ENCODE measurements at places on chromosomes 5 and 9. TPM values are rescaled to one million over a fixed set of nuclear protein-coding genes. Genes with fewer than 3 reads are reported as not detected.

- ATAC-seq, result no peak
These were observed 84.3 kb upstream of the MELK start for GRCh38 chr9:36488389-36488756.

DNA sequence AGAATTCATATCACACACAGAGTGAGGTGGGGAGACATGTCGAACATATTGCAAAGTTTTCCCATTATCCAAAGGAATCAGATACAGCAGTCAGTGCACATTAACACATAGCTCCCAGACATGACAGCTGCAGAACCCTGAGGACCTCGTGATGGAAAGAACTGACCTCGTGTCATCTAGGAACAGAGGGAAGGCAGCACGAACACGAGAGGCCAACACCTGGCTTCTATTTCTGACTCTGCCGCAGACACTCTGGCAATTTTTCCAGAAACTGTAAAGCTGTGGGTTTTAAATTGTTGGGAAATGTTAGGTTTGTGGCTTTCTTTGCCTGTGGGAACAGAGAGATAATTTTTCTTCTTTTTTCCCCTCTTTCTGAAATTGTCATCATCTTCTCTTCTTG lies 315.0 kb upstream of the PIK3R1 start:
- ATAC-seq, result no peak

DNA sequence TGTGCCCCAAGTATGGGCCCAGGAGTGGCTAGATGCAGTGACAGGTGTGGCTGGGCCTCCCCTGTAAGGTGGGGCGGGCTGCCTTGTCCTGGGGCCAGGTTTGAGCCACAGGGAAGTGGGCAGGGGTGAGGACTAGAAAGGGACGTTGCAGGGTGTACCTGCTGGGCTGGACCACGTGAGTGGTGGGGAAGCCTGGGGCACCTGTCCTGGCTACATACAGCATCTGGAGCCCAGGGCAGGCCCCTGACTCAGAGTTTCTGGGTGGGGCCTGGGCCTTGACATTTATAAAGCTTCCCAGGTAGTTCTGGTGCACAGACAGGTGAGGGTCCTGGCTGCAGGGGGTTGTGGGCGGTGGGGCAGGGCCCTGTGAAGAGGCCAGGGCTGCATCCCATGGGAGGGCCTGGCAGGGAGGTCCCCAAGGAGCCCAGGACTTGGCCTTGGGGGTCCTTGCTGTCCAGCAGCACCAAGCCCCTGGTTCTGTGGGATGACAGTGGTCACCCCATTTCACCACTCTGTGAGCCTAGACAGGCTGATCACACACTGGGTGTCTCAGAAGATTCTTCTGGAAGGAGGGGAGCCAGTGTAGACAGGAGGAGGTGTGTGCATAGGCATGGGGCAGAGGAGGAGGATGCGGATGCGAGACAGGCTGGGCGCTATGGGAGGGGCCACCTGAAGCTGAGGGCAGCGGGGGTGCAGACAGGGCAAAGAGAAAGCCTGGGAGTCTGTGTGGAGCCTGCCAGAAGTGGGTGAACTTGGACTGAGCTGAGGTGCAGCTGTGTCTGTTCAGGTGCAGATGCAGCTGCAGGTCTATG lies 94.0 kb downstream of the PHF2 start:
- ATAC-seq, result peak; percentile 50

DNA sequence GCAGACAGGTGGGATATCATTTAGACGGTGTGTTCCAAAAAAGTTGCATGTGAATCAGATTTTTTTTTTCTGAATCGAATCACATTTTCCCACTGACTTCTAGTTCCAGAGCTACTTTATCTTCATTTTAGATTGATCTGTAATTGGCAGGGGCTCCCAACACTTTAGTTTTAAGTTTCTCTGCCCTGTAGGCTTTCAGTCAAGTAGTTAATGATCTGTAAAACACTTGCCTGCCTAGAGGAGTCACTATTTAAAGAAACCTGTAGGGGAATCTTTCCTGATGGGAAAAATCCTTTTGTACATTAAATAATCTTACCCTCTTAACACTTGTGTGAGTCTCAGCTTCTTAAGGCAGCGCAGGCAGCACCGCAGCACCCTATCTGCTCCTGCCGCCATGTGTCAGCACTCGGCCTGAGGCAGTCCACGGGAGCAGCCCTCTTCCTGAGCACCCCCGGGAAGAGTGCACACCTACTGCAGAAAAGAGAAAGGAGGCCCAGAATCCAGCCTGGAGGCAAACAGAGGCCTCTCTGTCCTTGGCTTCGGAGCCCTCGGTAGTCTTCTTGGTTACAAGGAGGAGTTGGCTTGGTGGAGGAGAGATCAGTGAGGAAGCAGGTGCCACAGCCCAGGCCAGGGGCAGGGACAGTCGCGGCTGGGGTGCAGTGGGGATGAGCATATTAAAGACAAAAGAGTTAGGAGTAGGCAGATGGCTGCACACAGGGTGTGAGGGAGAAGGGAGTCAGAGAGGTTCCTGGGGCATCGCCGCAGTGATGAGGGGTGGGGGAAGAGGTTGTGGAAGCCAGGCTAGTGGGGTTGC lies 209.3 kb downstream of the GAPVD1 start:
- no peak for ATAC-seq

DNA sequence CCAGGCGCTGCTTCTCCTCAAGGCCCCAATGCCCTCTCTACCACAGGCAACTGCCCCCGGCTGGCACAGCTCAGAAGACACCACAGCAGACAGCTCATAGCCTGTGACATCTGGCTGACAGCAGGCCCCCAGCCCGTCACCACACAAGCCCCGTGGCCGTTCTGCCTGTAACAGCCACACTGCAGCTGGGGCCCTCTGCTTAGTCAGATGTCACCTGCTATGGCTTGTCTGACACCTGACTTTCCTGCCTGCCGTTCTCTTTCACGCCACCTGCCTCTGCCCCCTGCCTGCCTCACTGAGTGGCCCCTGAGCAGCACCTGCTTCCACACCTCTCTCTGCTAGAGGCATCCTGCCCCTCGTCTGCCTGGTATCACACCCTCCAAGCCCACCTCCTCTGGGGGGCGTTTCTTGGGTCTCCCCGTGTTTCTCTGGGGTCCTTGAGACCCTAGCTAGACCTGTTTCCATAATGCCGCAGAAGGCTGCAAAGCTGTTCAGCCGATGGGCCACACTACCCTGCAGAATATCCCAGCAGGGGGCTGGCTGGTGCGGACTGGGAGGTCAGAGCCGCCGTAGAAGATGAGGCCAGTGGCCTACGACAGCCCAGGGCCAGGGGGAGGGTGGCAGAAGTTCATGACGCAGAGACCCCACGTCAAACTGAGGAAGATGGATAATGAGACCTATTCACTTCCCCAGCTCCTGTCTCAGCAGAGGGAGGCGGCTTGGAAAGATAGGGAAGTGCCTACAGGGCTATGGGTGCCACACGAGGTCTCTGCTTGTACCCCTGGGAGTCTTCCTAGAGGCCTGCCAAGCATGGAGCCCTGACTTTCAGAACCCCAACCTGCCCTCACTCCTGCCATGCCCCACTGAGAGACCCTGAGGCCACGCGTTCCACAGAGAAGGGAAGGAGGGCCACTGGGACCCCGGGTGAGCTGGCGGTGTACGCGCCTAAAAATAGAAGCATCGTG lies 95.1 kb downstream of the ZNF354C start:
- ATAC-seq, result no peak

DNA sequence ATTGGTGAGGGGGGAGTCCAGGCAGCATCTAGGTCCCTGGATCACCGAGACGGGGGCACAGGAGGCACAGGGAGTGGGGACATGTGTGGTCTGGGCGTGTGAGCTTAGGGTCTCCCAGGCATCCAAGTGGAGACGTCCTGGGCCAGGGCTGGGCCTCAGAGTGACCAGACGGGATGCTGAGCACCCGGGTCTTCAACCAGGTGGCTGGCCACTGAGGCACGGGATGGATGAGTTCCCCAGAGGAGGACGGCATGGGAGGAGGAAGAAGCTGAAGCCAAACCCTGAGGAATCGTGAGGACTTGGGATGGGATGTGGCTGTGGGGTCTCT lies 88.0 kb downstream of the LMX1B start:
- no peak for ATAC-seq

GRCh38 chr9:95834281-95834907 lies 41.1 kb upstream of the ERCC6L2 start:
- peak; percentile 85 for ATAC-seq

DNA sequence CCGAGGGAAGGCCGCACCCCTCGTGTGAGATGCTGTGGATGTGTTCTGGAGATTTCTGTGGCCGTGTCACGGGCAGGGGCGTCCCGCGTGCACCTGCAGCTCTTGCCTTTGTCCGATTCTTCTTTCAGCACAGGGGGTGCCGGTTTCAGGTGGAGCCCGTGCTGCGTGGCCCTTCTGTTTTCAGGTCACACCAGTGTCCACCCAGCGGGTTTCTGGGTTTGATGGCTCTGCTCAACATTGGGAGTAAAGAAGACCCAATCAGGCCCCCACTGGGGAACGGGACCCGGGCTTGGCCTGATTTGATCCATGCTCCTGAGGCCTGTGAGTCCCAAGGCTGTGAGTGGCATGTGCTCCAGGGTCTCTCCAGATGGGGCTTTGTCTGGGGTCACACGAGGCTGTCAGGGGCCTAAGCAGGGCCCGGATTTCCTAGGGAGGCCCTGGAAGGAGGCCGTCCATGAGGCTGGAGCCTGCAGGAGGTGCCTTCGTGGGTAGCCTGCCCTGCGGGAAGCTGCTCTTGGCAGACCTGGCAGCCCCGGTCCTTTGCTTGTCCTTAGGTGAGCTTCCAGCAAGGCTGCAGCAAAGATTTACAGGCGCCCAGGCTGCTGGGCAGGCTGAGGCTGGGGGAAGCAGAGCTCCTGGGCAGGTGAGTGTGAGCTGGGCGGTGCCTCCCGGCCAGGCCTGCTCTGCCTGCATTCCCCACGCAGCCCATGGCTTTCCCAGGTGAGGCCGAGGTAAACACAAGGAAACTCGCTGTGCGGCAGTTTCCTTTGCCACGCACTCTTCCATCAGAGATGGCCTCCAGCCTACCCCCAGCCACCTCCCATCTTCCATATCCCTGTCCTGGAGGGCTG lies 12.8 kb downstream of the MRPL36 start:
- ATAC-seq, result no peak

GRCh38 chr5:111194925-111195324 lies 29.3 kb upstream of the CAMK4 start:
- ATAC-seq, result no peak

GRCh38 chr5:150804388-150804787 lies 25.8 kb downstream of the SMIM3 start:
- ATAC-seq, result no peak

- ATAC-seq, result no peak
These were observed 95.1 kb downstream of the HRH2 start for GRCh38 chr5:175752826-175753535.

- ATAC-seq, result no peak
These were observed 10.7 kb upstream of the LURAP1L start for GRCh38 chr9:12764150-12764549.

- no peak for ATAC-seq
These were observed 42.2 kb upstream of the ADAMTS2 start for GRCh38 chr5:179387151-179388110.

DNA sequence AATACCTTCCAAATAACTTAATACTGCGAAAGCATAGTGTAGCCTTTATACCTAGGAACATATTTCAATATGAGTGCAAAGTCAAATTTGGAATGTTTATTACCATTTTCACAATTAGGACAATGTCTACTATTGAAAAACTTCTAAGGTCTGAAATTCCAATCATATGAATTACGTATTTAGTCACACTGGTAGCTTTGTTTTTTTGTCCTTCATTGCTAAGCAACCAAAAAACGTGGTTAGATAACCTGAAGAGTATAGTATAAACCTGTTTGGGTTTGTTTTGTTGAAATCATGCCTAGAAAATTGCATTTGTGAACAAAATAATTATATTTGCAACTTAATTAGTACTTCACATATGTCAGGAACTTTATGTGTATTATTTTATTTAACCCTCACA lies 134.2 kb downstream of the FBXO4 start:
- ATAC-seq, result no peak

GRCh38 chr5:76332102-76332501 lies 71.0 kb upstream of the IQGAP2 start:
- peak; percentile 28 for ATAC-seq

DNA sequence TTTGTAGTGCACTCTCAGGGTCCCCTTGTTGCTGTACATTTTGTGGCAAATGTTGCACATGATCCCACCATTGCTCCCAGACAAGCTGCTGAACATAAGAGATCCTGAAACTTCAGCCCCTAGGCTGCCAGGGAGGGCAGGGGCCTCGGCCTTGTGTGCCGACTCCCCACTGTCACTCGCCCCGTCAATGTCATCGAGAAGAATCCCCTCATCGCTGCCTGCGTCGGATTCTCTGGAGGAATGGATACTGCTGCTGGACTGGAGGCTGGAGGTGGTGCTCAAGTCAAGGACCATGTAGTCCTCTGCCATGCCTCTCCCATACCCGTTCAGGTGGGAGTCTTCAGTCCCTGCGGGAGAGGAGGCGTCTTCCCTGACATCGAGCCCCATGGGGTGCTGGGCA lies 451.3 kb downstream of the BNC2 start:
- ATAC-seq, result no peak

- ATAC-seq, result no peak
These were observed 561.5 kb downstream of the SEMA5A start for GRCh38 chr5:8984386-8984785.

DNA sequence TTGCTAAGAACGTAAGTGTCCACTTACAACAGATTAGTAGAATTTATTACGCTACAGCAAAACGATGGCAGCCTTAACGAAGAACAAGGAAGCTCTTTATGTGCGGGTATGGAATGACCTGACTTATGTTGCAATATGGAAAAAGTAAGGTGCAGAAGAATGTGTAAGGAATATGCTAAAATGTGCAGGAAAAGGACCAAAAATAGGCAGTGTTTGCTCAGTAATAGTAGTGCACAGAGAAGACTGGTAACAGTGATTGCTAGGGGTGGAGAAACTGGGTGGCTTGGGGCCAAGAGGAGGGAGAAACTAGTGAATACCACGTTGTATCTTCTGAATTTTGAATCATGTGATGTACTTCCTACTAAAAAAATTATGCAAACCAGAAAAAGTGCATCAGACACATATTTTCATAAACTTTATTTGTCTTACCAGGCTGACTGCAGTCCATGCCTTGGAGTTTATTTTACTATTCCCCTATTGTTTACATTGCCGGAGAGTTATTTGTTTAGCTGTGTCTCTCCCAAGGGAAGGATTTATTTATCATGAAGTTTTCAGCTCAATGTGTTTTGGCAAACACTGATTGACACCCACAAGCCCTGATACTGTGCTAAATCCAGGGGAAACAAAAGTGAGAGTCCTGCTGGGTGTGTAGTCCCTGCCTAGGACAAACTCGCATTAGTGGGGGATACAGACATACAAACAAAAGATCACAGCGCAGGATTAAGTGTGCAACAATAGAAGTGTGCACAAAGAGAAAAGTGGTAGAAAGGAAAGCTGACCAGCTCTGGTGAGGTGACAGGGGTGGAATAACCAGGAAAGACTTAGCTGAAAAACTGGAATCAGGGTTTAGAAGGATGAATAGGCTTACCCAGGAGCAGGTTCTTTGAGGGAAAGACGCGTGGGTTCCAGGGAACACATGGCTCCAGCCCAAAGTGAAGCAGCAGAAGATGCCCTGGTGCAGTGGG lies 34.0 kb upstream of the ZNF484 start:
- no peak for ATAC-seq

The ACOT12 gene
- not detected for total RNA-seq

The OR1J2 gene
- not detected for total RNA-seq

The SLC36A2 gene
- not detected for total RNA-seq

The CD274 gene
- total RNA-seq, result 42.2 TPM

The EGFLAM gene
- total RNA-seq, result not detected

The WDR38 gene
- total RNA-seq, result not detected

The DENND1A gene
- 22.8 TPM for total RNA-seq

Measured in activated T-helper 17 cell treated with anti-CD3 and anti-CD28 coated beads, Interleukin-2, amount 50 U/mL, for 72 hours (primary cell).